HS-27A (cell line): ENCODE measurements at places on chromosomes 7 and 10.

GRCh38 chr7:21169667-21170580, 258.0 kb upstream of the SP4 start:
- DNase-seq: no peak

DNA sequence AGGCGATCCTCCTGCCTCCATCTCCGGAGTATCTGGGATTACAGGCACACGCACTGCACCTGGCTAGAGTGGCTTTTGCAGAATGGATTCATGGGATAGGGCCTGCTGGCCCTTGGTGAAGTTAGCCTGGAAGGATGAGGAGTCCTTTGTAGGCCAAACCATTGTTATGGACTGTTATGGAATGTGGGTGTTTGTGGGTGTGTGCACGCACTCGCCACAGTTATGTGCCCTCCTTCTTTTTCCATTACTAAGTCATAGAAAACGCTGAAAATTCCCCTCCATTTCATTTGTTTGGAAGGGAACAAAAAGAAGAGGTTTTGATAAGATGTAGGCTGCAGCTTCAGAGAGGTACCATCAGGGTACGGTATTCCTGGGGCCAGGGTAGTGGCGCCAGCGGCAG, 15.0 kb downstream of the ZNF862 start:
- no peak for DNase-seq

DNA sequence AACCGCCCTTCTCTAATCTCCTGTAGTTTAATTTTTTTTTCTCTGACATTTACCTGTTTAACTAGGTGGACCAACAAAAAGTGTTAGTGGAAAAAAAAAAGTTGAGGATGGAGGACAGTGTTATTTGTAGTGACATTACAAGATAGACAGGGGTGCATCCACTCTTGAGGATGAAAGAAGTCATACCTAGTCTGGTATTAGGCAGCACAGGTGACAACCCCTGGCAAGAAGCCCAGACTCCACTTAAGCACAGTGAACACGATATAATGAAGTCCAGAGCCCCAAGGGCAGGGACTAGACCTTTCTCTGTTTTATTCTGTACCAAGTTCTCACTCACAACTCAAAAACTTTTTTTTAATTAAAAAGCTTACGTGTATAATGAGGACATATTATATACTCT, 268.4 kb downstream of the GPR37 start:
- no peak for DNase-seq

DNA sequence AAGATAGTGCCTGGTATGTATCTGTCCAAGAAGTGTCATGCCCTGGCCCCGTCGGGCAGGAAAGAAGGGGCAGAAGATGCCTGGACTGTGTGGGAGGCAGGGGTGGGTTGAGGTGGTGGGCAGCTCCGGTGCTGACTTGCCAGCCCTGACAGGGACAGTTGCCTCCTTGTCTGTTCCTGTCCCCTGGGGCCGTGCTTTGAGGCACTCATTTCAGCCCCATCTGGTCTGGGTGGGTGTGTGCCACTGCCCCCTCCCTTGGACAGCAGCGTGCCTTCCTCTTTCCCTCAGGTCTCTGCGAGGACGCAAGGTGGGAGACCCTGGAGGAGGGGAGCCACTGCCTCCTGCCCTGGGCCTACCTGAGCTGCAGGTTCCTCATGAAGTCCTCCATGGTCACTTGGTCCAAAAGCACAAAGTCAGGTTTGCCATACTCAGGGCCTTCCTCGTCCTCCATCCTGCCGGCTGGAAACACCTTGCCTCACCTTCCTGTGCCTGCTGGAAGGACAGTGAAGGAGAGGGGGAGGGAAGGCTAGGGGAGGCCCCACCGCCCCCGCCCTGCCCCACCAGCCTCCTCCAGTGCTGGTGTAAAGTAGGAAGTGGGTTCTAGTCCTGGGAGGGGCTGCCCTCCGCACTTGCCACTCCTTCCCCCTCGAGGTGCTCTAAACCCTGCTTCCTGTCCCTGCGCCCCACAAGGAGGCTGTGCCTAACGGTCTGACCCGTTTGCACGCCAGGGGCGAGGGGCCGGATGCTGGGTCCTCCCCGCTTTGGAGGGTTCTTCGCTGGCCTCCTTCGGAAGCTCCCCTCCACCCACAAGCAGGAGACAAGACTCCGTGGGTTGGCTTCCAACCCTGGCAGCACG, at the start of gene MYO1G:
Gene MYO1G, minus strand, starts transcription at position 505 of the 856 bp plus-strand sequence. Its CDS starts 54 bp downstream, at position 451.
- no peak for DNase-seq

DNA sequence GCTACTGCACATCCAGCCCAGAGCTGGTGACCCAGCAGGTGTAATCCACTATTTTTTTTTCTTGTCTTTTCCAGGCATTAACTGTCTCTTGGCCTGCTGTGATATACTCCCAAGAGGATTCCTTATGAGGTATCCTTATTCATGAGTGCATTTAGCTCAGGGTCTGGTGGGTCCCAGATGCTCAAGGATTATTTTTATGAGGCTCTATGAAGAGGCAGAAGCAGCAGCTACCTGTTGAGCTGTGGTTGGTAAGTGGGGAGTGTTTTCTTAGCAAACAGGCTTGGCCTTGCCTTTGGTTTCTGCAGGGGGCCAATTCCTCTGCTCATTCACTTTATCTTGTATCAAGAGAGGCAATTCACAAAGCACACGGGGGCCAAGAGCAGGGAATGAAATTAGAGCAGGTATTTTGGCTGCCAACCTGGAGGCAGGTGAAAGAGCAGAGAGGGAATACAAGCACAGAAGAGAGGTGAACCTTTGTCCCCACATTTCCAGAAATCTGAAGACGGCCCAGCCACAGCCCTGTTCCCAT, 221.6 kb downstream of the TMEM178B start:
- no peak for DNase-seq

- DNase-seq: no peak
These were observed 232.6 kb downstream of the PAXIP1 start for GRCh38 chr7:154770361-154770760.

- no peak for DNase-seq
These were observed 11.8 kb upstream of the SLC13A1 start for GRCh38 chr7:123211545-123211944.

GRCh38 chr10:110392121-110392520, 87.4 kb upstream of the SMNDC1 start:
- DNase-seq: no peak

- no peak for DNase-seq
These were observed 13.9 kb downstream of the ATP6V1F start for GRCh38 chr7:128876586-128876977.

DNA sequence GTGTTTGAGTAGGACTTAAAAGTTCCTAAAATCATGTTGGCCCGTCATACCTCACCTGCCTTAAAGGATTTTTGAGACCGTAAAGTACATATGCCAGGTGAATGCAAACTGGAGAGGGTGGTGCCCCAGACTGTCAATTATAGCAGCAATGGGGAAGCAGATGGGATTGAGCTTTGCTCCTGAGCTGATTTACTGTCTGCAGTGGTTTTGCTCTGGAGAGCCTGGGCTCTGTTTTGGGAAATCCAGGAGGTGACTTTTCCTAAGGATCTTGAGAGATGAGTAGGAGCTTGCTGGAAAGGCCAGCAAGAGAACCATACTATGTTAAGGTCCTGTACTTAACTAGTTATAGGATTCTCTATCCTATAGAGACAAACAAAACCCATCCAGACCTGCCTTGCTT, 43.0 kb downstream of the COL13A1 start:
- DNase-seq: no peak
